Activated naive CD4-positive, alpha-beta T cell treated with Interleukin-2 at 50 U/mL for 16 hours (primary cell): ENCODE measurements at places on chromosomes 7 and 10.

GRCh38 chr10:30436671-30437030 lies 2.7 kb downstream of the MAP3K8 start:
- no peak for DNase-seq

- no peak for DNase-seq
Observed at GRCh38 chr7:126150278-126150958, 1102.3 kb downstream of the GRM8 start.

DNA sequence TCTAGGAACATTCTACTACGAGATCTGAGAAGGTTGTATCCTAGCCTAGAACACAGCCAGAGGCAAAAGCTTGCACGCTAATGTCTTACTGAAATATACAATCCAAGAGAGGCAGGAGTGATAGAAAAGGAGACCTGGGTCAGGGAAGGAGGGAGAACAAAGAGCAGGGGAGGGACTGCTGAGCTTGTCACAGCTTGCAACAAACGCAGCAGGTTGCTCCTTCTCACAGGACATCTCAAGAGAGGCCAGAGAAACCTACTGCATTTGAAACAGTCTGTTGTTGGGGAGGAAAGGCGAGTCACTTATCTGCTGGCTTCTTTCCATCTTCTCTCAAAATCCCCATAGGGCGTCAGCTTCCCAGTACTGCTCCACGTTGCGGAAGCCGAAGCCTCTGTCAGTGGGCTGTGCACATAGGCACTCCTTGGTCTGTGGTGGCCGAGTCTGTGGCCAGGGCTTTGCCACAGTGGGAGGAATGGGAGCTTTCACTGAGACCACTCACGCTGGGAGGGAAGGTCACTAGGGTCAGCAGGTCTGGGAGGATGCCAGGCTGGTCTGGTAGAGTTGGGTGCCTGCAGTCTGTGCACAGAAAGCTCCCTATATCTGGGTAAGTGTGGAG lies 25.8 kb upstream of the GPNMB start:
- no peak for DNase-seq

DNA sequence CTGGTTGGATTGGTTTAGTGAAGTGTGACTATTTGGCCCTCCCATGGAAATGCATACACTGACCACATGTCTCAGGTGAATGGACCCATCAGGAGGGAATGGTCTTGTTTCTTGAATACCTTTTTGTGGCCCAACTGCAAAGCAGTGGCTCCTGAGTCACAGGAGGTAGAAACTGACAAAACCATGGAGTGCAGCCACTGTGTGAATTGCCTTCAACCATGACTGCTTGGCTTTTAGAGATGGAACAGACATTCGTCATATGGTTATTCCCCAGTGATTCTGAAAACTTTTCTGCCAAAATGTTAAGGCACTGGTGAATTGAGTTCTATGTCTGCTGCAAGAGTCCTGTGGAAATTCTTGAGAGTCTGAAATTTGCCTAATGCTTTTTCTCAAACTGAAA lies 64.7 kb downstream of the CDK14 start:
- no peak for DNase-seq

- no peak for DNase-seq
Observed at GRCh38 chr7:64965594-64965993, 25.2 kb downstream of the ZNF117 start.

DNA sequence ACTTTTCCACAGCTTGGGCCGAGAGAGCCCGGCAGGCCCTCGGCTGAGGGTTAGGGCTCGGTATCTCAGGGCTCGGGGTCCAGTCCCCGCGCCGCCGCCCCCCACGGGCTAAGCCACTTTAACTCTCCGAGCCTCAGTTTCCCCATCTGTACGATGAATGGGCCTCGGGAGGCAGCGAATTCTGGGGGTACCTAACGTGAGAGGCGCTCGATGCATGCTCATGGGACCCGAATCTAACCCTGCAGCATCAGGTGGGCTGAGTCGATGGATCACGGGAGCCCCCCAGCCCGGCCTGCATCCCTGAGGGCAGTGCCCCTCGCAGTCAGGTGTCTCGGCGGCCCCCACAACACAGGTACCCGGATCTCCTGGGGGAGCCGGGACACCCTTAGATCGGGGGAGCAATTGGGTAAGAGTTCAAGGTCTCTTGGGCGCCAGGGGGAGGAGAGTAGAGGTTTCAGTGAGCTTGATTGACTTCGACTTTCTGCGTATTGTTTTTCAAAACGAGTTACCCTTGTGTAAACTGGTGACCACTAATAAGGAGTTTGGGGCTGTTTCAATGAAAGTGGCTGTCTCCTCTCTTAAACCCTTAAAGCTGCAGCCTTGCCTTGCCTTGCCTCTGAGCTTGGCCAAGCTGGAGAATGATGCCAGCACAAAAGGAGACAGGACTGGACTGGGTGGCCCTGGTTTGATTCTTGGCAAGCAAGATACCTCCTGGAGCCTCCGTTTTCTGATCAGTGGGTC lies 631 bp downstream of the POR start:
- no peak for DNase-seq
